Stimulated activated CD4-positive, alpha-beta T cell treated with anti-CD3 and anti-CD28 coated beads, Interleukin-1b, Interleukin-23, amount 100 ng/mL, for 1 hour (primary cell): ENCODE measurements at places on chromosomes 3 and 15.

GRCh38 chr3:46488735-46489361, 8.9 kb upstream of the RTP3 start:
- peak; percentile 89 for DNase-seq

DNA sequence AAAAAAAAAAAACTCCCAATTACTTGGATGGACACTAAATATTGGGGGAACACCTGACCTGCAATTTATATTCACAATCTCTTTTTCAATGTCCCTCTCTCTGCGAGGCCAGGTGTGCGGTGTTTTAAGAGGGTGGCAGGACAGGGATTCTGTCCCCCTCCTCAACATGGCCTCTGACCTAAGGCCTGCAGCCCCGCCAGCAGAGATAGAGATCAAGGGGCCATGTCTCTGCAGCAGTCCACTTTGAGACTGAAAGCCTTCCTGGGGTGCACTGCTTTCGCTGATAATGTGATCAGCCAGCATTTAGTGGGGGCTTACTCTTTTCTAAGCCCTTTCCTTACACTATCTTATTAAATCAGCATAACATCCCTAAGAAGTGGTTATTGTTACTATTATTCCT, 419.9 kb downstream of the OCA2 start:
- no peak for DNase-seq

- DNase-seq: no peak
Measured at GRCh38 chr3:98695796-98696195, 67.3 kb upstream of the ST3GAL6 start.

- no peak for DNase-seq
Measured at GRCh38 chr15:99105514-99106341, 848 bp downstream of the SYNM start.

- DNase-seq: no peak
Measured at GRCh38 chr15:34241376-34242330, 16.8 kb downstream of the EMC4 start.

DNA sequence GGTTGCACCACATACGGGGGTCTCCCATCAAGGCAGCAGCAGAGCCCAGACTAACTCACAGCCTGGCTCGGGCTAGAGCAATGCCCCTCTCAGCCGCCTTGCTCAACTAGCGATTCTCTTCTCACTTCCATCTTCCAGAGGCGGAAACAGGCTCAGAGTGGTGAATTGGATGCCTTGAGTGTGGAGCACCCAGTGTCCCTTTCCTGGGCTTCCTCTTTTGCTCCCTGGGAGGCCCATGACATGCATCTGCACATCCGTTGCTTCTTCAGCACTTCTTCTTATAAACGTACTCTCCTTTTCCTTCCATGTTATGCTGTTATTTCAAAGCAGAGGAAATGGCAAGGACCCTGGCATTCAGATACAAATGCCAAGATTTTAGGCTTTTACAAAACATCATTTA, 2.1 kb upstream of the IQSEC1 start:
- DNase-seq: no peak

GRCh38 chr15:69305204-69305931, 6.7 kb downstream of the PAQR5 start:
- DNase-seq: no peak

DNA sequence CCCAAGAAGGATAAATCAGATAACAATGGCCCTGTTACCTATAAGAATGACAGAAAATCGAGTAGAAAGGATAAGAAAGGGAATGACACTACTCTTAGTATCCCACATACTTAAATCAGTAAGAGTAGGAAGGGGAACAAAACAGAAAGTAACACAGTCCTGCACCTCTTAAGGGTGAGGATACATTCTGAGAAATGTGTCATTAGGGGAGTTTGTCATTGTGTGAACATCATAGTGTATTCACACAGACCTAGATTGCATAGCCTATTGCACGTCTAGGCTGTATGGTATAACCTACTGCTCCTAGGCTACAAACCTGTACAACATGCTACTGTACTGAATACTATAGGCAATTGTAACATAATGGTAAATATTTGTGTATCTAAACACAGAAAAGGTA, 142.6 kb downstream of the PLCH1 start:
- no peak for DNase-seq

- no peak for DNase-seq
Measured at GRCh38 chr15:58213587-58214338, 75.6 kb downstream of the AQP9 start.

DNA sequence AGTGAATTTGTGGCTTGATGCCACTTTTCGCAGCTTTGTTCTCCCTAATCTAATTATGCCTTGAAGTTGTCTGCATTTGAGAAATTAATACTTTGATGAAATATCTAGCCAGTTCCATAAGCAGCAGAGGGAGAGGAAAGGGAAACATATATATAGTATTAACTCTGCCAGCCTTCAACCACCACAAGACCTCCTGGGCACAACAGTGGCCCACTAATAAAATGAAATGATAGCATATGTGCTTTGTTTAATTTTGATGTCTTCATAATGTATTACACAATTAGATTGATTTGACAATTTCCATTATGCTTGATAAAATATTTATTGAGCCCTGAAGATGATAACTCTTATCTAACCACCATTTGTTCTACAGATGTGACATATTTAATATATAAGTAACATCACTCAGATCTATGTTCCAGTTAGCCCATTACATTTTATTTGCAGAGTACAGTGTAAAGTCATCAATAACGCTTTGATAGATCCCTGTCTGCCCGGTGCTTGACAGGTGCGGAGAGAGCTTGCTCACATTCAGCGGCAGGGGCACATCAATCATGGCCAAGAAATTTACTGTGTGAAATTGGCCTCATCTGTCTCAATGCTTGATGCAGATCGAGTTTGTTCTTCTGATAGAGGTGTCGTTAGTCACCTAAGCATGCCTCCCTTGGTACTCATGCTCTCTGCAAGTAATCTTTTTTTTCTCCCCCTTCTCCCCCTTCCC, 187.4 kb downstream of the MECOM start:
- no peak for DNase-seq

GRCh38 chr15:89754361-89755154, 3.5 kb upstream of the MESP1 start:
- DNase-seq: no peak

- DNase-seq: no peak
Measured at GRCh38 chr3:79415356-79415755, 352.4 kb downstream of the ROBO1 start.

- DNase-seq: no peak
Measured at GRCh38 chr3:69339760-69340159, 46.1 kb downstream of the FRMD4B start.

DNA sequence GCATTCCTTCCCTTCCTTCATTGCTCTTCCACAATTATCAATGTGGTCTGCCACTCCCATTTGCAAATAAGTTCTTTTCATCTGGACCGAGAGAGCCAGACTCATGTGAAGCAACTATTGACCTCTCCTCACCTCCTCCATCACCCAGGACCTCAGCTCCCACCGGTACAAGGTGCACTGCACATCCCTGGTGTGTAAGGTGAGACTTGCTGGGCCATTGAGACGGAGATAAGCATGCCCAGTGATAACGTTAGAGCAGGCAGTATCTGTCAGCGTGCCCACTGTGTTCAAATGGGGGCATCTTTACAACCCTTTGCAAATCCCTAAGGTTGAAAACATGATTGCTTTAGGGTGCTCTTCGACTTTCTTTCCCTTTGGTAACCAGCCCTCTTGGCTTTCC, 154.8 kb downstream of the ADAMTS17 start:
- no peak for DNase-seq

GRCh38 chr3:142269767-142270166, 44.4 kb upstream of the GK5 start:
- DNase-seq: no peak

GRCh38 chr3:129278966-129279906, 566 bp downstream of the HMCES start:
- DNase-seq: peak; percentile 20

DNA sequence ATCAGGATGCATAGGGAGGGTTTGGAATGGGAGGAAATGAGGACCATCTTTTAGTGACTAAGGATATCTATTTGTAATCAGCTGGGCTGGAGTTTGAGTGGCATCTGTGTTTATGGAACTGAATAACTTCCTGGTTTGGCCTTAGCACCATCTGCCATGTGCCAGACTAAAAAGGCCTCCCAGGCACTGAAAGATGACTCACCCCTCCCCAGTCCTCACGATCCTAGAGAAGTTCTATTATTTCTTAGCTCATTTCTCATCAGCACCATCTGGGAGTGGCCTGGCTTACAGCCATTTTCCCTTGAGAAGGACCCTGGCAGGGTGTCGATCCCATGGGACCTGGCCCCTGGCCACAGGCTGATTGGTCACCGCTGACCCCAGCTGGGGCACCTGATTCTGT, 23.9 kb upstream of the CTXND1 start:
- no peak for DNase-seq

- DNase-seq: no peak
Measured at GRCh38 chr3:150357923-150358607, 50.0 kb upstream of the TSC22D2 start.

GRCh38 chr3:131033480-131034080, 6.9 kb downstream of the NEK11 start:
- no peak for DNase-seq

DNA sequence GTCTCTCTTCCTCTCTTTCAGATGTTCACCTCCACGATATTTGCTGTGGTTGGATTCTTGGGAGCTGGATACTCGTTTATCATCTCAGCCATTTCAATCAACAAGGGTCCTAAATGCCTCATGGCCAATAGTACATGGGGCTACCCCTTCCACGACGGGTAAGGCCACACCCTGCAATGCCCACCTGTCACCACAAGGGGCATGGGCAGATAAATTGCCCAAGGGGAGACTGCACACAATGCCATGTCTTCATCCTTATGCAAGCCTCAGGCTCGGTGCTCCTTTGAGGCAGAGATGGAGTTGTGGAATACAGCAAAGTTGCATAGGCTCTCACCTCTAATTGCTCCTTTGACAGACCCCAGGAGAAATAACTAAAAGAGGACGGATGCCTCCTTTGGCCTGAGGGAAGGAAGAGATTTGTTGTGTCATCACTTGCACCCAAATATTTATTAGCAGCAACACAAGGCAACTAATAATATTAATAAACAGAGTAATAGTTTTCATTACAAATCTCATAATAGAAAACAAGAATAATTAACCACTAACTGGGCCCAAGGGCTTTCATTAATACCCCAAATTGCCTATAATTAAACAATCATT, 13.2 kb downstream of the TM4SF4 start:
- DNase-seq: no peak

- no peak for DNase-seq
Measured at GRCh38 chr3:178075344-178075743, 460.9 kb upstream of the KCNMB2 start.

GRCh38 chr3:60552581-60552980, 698.7 kb downstream of the FHIT start:
- no peak for DNase-seq

DNA sequence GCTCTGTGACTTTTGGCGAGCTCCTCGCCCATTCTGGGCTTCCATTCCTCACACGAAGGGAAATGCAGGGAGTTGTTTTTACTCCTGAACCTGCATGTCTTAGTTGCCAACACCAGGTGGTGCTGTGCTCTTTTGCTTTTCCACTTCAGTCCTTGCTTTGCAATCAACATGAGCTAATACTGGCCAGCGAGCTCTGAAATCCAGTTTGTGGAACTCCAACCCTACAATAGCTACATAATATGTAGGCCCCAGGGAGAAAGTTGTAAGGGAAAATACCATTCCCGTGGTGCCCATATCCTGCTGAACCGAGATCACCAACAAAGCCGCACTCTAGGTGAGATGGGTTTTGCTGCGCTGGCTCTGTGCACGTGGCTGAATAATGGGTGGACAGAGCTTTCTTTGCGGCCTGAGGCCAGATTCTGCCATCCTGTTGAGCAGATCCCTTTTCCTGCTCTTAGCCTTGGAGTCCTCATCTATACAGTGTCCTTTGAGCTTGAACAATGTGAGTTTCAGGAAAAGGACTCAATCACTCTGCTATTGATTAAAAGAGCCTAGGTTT, 25.0 kb downstream of the LSM3 start:
- no peak for DNase-seq

GRCh38 chr15:77905301-77905920, 172.1 kb downstream of the TBC1D2B start:
- no peak for DNase-seq

GRCh38 chr3:154307363-154307762, 16.9 kb downstream of the DHX36 start:
- no peak for DNase-seq

DNA sequence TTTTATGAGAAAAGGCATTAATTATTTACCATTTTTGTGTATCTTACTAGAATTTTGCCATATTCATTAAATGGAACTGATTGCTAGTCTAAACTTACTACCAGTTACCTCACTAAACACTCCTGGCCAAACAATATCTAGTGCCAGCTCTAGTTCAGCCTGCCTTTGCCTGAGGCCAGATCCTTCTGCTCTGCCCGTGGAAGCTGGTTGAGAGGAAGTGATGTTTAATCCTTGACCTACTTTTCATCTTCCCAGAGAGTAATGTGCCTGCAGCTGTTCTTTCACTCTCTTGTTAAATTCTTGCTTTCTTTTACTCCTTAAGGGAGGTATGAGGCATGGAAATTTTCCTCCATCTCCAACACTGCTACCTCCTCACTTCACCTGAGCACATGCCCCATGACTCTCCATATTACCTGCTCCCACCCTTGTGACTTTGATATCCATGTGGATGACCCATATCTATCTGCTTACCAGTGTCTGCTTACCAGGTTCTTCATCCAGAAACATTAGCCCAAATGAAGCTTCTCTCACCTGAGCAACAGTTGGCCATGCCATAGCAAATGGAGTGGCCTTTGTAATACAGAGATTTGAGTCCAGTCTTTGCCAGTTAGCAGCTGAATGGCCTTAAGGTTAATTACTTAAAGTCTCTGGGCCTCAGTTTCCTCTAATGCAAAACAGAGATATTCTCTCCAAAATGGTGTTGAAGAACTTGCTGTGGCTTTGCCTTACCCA, 53.4 kb downstream of the UBE2E1 start:
- DNase-seq: no peak

DNA sequence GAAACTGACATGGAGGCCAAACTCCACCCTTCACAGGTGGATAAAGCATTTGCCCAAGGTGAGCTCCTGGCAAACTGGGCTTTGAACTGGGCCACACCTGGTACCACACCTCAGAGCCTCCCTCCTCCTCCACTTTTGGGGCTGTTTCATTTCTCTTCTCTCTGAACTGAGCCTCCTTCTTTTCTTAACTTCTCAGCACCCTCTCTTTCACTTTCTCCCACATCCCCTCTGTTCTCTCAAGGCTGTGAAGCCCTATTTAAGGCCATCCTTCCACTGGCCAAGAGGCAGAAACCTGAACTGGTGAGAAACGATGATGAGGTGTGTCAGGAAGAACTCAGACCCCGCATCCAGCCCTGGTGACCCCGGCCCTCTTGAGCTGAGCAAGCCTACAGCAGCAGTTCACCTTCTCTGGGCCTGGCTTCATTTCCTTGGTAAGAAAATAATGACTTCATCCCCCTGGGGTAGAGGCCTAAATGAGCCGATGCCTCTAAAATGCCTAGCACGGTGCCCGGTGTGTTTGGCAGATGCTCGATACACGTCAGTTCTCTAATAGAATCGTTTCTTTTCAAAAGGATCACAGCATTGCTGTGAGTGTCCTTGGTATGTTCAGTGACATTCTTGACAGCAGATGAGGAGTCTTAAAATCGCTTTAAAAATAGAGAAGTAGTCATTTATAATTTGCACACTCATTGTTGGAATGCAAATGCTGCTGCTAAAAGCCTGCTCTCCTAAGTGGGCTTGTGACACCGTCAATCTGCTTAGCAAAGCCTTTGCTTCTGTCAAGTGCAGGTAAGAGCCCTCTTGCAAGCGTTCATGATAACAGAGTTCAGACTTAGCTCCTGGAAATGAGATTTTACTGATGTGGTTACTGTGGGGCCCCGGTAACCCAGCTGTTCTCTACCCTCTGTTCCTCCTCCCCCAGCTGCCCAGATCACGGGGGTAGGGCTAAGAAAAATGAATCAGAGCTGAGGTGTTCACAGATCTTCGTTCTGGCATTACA, 97.7 kb upstream of the ATP2B2 start:
- peak; percentile 33 for DNase-seq
